ENCODE measurements at places on chromosomes 11 and 22.

DNA sequence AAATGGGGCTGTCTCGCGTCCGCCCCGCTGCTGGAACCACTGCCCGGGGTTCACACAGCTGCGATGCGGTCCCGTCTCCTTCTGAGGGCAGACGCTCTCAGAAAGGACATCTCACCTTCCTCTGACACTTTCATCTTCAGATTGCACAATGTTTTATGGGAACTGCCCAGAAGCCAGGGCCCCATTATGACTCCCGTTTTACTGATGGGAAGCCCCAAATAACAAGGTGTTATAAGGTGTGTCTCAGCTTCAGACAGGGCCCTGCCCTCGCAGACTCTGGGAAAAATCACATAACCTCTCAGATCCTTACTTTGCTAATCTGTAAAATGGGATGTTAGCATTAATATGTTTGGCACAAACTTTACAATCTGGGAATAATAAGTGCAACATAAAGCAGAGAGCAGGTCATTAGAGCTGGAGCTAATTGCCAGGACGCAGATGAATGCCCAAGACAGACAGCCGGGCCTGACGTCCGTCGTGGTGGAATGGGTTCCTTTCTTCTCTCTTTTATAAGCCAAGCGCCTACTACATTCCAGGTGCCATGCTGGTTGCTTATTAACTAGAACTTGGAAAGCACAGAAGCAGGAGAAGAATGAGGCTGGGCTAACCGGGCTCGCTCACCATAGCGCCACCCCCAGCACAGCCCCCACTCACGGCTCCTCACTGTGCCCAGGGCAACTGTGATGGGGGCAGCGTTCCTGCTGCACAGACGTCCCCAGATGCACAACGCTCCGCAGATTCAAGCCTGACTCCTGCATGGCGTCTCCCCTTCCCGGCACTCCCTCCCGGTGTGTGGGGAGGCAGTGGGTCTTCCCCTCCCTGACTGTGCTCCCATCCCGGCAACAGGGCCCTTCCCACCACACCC, 43.8 kb downstream of the TRMU start:
- H3K4me3 ChIP-seq = no peak overlapping the region
- peaks cover 2% of the 10 kb centered on the region for H3K36me3 ChIP-seq
- peaks cover 34% of the 10 kb centered on the region for H3K4me1 ChIP-seq
- H3K27me3 ChIP-seq = no peaks in the 10 kb centered on the region
- H3K27ac ChIP-seq = no peak overlapping the region

DNA sequence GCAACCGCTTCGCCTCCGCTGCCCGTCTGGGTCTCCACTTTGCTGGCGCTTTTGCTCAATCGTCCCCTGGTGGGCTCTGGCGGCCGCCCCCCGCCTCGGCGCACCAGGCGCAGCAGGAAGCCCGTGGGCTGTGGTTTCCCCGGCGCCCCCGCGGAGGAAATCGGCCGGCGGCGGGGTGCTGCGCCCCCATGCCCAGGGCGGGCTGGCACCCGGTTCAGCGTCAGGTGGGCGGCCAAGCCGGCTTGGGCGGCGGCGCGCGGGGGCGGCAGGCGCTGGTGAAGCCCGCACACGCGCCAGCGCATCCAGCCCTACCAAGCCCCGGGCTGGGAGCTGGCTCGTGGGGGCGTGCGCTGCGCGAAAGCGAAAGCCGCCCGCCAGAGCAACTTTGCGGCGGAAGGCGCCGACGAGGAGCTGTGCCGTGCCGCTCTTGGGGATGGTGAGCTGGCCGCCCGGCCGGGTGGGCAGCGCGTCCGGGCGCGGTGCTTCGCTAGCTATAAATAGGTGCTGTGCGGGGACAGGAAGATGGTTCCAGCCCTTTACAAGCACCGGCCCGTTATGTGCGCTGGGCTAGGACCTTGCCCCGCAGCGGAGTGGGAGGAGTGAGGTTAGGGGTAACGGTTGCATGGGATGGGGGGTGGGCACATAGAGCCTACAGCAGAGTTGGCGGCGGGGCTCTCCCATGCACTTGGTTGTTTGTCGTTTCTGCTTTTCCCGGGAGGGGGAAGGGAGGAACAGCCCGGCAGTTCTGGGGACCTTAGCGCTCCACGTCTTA, 25.0 kb upstream of the SUSD2 start:
- peaks cover 8% of the 10 kb centered on the region for H3K36me3 ChIP-seq
- H3K27me3 ChIP-seq = peaks cover 15% of the 10 kb centered on the region
- peak; percentile 35 for DNase-seq
- no peak overlapping the region for H3K27ac ChIP-seq
- H3K4me1 ChIP-seq = peaks cover 13% of the 10 kb centered on the region
- H3K4me3 ChIP-seq = peak overlapping the region; percentile 78

DNA sequence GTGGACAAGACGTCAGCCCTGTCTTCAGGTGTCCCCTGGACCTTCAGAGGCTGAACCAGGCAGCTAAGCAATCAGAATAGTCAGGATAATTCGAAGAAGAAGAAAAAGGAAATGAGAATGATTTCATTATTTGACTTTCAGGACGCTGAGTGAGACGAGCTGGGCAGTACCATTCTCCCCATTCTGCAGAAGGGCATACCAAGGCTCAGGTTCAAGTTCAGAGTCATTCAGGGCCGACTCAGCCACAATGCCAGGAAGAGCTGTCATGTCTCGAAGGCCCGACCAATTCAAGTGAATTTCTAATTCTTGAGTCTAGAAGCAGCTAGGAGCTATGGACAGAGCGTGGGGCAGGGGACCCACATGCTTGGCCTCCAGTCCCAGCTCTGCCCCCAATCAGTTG, 33.8 kb upstream of the CD82 start:
- H3K4me3 ChIP-seq = no peak overlapping the region
- no peak for DNase-seq
- no peak overlapping the region for H3K27ac ChIP-seq
- H3K36me3 ChIP-seq = no peaks in the 10 kb centered on the region
- H3K4me1 ChIP-seq = no peaks in the 10 kb centered on the region

GRCh38 chr11:12822392-12823022, 148.3 kb downstream of the TEAD1 start:
- H3K27me3 ChIP-seq = no peaks in the 10 kb centered on the region
- H3K36me3 ChIP-seq = no peaks in the 10 kb centered on the region
- H3K27ac ChIP-seq = no peak overlapping the region
- no peak for DNase-seq
- H3K4me1 ChIP-seq = peaks cover 17% of the 10 kb centered on the region

DNA sequence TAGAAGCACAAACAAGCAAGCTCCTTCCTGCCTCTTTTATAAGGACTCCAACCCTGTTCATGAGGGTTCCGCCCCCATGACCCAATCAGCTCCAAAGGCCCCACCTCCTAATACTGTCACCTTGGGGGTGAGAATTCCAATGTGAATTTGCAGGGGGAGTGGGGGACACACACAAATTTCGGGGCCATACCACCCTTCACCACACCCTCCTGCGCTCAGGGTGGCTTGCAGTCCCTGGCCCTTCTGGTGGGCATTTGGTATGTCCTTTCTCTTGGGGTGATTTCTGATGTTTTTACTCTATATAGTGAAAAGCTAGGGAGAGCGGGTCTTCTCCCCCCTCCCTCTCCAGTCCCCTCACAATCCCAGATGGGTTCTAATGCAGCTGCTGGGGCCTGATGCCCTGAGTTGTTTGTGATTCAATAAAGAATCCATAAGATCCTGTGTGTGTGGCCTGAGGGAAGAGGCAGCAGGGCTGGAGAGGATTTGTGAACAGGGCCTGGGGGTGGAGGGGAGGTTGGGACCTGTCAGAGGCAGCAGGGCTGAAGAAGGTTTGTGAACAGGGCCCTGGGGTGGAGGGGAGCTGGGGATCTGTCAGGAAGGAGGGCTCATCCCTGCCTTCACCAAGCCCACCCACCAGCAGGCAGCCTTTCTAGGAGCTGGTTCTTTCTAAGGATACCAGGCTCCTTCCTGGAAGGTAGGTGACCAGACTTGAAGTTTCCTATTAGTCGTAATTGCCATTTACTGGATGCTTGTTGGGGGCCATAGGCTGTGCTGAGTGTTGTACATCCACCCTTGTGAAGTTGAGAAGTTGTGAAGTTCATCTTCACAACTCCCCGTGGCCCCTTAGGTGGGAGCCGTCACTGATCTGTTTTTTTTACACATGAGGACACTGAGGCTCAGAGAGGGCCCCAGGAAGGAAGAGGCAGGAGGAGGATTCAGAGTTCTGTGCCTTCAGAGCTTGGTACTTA, 7.9 kb downstream of the SLC35C1 start:
- peaks cover 3% of the 10 kb centered on the region for H3K4me1 ChIP-seq
- H3K36me3 ChIP-seq = peaks cover 15% of the 10 kb centered on the region
- no peak for DNase-seq
- no peaks in the 10 kb centered on the region for H3K27me3 ChIP-seq
- H3K27ac ChIP-seq = no peak overlapping the region

GRCh38 chr11:57288771-57289579, 35.8 kb downstream of the TNKS1BP1 start:
- peaks cover 8% of the 10 kb centered on the region for H3K4me1 ChIP-seq
- H3K27ac ChIP-seq = peak overlapping the region; percentile 56
- H3K4me3 ChIP-seq = no peak overlapping the region
- no peaks in the 10 kb centered on the region for H3K27me3 ChIP-seq

- H3K36me3 ChIP-seq = peaks cover 22% of the 10 kb centered on the region
- H3K27ac ChIP-seq = no peak overlapping the region
- H3K4me1 ChIP-seq = peaks cover 12% of the 10 kb centered on the region
- H3K27me3 ChIP-seq = no peaks in the 10 kb centered on the region
- H3K4me3 ChIP-seq = no peak overlapping the region
Measured at GRCh38 chr11:43738600-43739409, 58.3 kb downstream of the HSD17B12 start.

DNA sequence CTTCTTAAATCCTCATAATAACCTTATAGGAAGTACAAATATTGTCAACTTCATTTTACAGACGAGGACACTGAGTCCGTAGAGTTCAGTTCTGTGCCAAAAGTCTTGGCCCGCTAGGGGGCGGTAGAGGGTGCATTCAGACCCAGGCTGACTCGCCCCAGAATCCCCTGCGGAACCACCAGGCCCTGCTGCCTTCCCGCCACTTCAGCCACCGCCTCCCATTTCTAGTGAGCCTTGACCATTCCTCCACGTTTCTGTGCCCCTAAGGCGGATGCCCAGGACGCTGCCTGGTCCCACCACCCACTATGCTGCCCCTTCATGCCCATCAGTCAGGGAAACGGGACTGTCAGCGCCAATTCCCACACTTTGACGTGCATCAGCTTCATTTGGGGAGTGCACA, 19.1 kb downstream of the SYT13 start:
- no peak overlapping the region for H3K27ac ChIP-seq
- no peak for DNase-seq
- H3K36me3 ChIP-seq = no peaks in the 10 kb centered on the region
- peaks cover 11% of the 10 kb centered on the region for H3K4me1 ChIP-seq
- H3K27me3 ChIP-seq = no peaks in the 10 kb centered on the region

DNA sequence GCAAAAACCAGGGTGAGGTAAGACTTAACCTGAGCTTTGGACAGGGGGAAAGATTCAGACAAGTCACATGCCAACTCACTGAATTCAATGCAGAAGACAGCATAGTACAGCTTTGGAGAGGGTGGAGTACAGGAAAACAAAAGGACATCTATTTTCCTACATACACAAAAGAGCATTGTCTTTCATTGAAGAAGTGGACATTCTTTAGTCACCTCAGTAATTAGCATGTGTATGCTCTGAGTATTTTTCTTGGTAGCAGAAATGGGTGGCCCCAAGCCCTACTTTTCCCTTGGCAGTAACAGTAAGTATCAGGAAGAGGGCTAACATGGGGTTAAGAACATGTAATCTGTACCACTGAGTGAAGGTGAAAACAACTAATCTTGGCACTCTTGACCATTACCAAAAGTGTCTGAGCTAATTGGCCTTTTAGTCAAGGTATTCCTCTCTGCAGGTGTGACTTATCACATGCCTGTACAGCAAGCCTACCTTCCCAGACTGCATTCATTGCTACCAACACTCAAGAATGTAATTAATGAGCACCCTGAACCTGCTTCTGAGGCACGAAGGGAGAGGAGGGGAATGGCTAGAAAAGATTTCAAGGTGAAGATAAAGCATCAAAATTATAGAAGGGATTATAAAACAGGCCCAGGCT, 33.9 kb downstream of the SYTL2 start:
- DNase-seq = no peak
- no peaks in the 10 kb centered on the region for H3K4me1 ChIP-seq
- no peak overlapping the region for H3K4me3 ChIP-seq

DNA sequence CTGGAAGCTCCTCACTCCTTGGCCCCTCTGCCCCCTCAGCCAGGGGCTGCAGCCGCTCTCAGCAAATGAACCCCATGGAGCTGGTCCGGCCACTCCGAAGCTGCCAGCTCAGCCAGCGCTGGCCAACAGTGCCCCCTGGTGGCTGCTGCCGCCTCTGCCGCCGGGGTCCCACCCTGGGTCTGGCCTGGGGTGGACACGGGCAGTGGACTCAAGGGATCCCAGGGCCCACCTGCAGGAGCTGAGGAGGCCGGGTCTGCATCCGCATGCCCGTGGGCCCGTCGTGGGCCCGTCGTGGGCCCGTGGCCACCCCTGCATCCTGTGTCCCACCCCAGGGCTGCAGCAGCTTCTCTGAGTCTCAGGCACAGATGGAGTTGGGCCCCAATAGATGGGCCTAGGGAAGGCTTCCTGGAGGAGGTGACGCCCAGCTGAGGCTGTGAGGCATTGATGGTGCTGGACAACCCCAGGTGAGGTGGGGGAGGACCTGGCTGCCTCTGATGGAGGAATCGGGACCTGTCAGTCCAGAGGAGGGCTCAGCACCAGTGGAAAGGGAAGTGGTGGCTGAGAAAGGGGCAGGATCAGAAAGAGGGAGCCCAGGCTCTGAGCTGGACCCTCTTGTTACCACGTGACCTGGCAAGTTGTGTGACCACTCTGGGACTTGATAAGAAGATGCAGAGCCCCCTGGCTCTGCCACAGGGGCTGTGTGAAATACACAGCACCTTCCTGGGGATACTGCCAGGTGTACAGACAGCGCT, 522.3 kb downstream of the BRD1 start:
- no peaks in the 10 kb centered on the region for H3K4me1 ChIP-seq
- H3K27ac ChIP-seq = no peak overlapping the region
- peak; percentile 78 for DNase-seq
- no peaks in the 10 kb centered on the region for H3K36me3 ChIP-seq
- H3K27me3 ChIP-seq = no peaks in the 10 kb centered on the region

GRCh38 chr11:31449040-31449439, 60.4 kb downstream of the IMMP1L start:
- H3K4me3 ChIP-seq = no peak overlapping the region
- H3K27ac ChIP-seq = no peak overlapping the region
- H3K36me3 ChIP-seq = no peaks in the 10 kb centered on the region
- H3K27me3 ChIP-seq = no peaks in the 10 kb centered on the region

DNA sequence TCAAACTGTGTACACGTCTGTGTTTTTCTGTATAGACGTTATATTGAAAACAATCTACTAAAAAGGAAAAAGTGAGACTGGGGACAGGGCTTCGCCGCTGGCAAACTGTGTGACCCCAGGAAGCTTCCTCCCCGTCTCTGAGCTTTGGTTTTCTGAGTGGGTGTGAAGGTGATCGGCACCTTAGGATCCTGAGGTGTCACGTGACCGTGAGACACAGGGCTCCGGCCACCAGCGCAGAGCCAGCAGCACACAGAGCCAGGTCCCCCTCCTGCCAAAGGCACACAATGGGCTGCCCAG, 32.0 kb downstream of the KIAA0930 start:
- DNase-seq = no peak
- H3K4me3 ChIP-seq = no peak overlapping the region
- H3K27ac ChIP-seq = peak overlapping the region; percentile 24
- H3K36me3 ChIP-seq = no peaks in the 10 kb centered on the region
